GM23248 (cell line): ENCODE measurements at places on chromosomes 13 and 19.

DNA sequence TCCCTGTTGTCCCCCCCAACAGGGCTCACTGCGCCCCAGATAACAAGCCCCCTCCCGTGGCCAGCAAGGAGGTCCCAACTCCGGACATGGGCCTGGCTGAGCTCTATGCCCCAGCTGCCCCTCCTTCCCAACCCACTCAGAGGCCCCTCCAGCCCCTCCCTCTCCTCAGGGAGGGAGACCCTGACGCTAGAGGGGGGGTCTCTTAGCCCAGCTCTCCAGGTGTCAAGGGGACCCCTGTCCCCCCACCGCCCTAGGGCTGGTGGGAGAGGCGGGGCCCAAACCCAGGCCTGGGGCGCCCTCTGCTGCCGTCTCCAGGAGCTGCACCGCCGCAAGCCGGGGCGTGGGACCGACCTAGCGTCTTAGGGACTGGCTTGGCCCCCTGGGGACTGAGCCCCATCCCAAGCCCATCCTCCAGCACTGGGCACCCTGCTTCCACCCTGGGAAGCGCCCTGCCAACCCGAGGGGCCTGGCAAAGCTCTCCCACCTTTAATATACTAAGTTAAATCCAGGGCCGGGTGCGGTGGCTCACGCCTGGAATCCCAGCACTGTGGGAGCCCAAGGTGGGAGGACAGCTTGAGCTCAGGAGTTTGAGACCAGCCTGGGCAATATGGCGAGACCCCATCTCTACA, 1.4 kb downstream of the GRIN3B start:
- DNase-seq, result peak; percentile 58

GRCh38 chr19:23802290-23802689, 43.6 kb upstream of the ZNF681 start:
- no peak for DNase-seq

DNA sequence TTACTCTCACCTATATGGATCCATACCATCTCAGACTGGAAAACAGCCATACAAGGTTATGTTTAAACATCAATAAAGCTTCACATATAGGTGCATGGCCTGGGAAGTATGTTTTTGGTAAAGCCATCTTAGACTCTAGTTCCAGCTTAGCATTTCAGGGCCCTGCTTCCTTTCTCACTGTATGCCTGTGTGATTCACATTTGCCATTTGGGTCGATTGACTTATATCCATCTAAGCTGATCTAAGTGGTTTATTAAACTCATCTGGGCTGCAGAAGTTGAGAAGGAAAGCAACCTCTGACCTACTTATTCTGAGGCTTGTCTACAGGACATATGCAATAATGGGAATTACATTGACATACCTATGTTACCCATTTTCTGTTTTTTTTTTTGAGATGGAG, 33.5 kb downstream of the ZNF506 start:
- no peak for DNase-seq

GRCh38 chr19:48169939-48170803, at the start of the genes LIG1 and ZSWIM9:
TSS of gene LIG1 (minus strand) at chr19:48170344. CDS start at chr19:48165566, 4,778 bp downstream.
TSS of gene ZSWIM9 (plus strand) at chr19:48170680. CDS start at chr19:48171803, 1,123 bp downstream.
- peak; percentile 98 for DNase-seq

GRCh38 chr19:31906111-31906871, 439.1 kb upstream of the ZNF507 start:
- peak; percentile 0 for DNase-seq

GRCh38 chr13:97344265-97345175, 89.4 kb upstream of the RAP2A start:
- peak; percentile 76 for DNase-seq

DNA sequence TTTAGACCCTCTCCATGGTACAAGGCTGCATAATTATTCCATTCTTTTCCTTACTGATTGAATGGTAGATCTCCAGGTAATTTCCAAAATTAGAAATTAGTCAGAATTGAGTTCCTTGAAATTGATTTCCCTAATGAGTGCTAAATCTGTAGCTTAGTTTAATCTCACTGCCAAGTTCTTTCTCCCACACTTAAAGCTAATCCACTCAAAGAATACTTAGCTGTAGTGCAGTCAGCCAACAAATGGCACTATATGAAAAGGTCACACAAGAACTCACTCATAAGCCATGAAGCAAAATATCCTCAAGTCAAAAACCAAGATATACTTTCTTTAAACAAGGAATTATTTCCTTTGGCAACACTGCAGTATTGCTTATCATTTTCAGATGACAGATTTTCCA, 62.0 kb downstream of the XPO4 start:
- no peak for DNase-seq

DNA sequence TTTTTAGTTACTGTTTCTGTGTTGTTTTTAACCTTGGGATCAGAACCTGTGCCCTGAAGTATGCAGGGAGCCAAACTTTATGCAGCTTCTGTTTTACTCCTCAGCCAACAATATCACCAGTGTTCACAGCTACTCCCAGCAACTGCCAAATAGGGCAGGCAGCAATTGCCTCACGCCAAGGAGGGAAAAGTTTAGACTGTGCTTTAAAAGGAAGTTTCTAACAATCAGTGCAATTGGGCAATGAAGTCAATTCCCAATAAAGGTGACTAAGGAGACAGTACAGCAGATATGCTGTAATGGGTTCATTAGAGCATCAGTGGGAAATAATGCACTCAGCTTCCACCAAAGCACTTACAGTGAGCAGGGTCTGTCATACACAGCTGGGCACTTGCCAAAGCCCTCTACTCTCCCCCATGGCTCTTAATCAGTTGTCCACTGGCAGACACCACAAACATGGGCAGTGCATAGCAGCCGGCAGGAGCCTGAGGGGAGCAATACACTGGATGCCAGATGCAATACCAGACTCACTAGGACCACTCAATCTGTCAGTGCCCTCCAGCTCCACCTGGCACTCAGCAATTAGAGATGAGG, 19.3 kb downstream of the ENOX1 start:
- peak; percentile 33 for DNase-seq

GRCh38 chr19:38079926-38080380, 144.1 kb downstream of the DPF1 start:
- peak; percentile 93 for DNase-seq

DNA sequence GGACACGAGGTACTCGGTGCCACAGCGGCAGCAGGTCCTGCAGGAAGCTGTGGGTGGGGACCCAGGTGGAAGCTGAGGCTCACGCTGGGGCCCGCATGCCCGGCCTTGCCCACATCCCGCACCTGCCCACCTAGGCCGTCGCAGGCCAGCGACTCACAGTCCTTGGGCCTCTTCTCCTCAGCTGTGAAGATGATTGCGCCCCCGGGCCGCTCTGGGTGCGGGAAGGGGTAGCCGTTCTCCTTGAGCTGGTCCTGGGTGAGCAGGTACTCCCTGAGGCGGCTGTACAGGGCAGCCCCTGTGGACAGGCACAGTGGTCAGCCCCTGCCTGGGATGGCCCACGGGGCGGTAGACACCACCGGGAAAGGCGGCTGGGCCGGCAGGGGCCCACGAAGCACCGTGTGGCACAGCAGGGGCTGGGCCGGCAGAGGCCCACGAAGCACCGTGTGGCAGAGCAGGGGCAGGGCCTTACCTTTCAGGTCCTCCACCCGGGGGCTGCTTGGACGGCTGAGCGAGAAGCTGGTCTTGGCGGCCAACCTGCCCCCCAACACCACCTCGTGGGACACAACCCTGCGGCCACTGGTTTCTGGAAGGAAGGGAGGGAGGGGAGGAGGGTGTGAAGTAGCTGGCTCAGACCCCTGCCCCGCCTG, 6.6 kb upstream of the ATP8B3 start:
- no peak for DNase-seq

DNA sequence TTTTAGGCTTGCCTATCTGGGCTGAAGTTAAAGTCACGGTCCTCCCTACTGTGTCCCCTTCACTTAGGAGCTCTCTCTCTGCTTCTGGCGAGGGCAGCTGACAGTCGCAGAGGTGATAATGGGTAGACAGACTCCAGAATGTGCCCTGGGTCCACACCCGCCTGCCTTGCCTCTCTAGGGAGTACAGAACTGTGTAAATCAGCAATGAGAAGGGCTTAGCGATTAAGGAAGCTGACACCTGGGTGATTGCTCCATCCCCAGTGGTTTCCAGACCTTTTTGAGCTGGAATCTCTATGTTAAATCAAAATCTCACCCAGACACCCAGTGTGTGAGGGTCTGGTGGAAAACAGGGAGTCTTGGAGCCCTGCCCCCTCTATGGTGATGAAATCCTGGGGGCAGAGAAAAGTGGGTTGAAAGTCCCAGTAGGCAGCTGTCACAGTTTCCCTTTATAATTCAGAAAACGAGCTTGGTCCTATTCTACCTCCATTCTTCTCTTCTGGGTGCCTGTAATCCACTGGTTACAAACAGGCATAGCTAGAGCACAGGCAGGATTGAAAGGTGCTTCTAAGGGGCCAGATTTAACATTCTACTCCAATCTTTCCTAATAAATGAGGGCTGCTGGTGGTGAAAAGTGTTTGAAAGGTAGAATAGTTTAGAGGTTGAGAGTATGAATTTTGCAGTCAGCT, 46.9 kb downstream of the OLFM4 start:
- DNase-seq, result no peak
